ENCODE measurements at places on chromosomes 11 and 22.

- DNase-seq = no peak
These were observed 213.3 kb downstream of the ETS1 start for GRCh38 chr11:128374026-128374425.

DNA sequence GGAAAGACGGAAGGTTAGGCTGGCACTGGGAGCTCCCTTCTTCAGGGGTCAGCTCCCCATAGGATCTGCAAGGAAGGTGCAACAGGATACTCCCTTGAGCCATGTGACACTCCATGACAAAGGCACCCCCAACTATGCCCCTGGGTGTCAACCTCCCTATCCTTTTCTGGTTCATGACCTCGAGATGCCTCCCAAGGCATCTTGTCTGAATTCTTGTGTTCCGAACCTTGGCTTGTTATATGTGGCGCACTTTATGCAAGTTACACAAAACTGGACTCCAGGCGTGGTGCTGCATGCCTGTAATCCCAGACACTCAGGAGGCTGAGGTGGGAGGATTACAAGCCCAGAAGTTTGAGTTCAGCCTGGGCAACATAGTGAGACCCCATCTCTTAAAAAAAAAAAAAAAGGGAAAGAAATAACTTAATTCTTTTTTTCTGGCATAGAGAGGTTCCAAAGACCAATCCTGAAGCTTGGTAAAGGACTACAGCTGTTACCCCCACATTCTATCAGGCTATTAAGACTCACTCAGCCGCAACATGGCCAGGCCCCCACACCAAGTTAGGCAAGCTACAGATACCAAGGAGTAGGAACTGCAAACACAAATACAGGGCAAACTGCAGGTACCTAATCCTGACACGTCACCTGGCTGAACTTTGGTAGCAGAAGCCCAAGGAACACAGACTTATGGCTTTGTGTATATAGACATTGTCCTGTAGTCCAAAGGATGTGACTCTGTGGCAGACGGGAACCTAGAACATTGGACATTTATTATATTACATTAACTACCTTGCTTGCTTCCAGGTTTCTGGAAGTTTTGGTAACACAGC, 1.4 kb downstream of the C11orf24 start:
- DNase-seq = no peak

DNA sequence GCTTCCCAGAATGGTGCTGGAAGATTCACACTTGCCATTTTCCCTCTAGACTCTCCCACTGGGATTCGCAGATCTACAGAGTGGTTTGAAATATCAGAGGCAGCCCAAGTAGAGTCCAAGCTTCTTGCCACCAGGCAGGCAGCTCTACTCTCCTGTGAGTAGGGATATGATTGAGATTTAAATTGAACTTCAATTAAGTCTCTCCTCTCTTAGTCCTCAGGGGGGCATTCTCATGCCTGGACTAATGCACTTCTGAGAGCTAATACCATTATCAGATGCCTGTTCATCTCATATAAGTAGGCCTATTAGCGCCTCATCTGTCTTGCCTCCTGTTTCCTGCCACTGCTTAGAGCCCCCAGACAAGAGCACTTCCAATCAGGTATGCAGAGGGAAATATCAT, 25.5 kb upstream of the AMPD3 start:
- no peak for DNase-seq

GRCh38 chr11:21174781-21175180, 505.4 kb downstream of the NELL1 start:
- DNase-seq = no peak

- DNase-seq = no peak
These were observed 12.3 kb downstream of the SPI1 start for GRCh38 chr11:47366020-47366490.

- DNase-seq = no peak
These were observed 3.5 kb upstream of the YPEL4 start for GRCh38 chr11:57653163-57653562.

GRCh38 chr11:98155696-98156095, 865.1 kb upstream of the CNTN5 start:
- no peak for DNase-seq

DNA sequence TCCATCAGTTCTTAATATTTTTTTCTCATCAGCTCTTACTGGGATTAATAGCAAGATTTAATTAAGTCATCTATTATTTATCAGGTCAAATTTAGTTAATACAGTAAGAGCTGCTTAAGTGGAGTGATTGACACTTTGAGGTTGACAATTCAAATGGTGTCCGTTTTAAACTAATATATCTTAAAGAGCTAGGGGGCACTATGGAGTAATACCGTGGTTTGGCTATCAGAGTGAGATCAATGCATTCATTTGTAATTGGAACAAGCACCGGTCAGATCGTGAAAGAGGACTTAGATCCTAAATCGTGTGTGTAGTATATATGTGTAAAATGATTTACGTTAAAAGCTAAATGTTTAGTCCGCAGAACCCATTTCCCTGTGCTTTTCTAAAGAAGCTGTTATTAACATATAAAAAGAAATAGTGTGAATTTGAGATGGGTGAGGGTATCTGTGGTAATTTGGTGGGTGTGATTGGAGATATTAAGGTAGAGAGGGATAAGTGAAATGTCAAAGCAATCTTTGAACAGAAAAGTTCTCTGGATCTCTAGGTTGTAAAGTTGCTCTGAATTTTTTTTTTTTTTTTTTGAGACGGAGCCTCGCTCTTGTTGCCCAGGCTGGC, 2.3 kb downstream of the SIK2 start:
- DNase-seq = no peak
